ENCODE measurements at places on chromosomes 6 and 20.

- no peak for DNase-seq
These were observed 260.0 kb downstream of the FARS2 start for GRCh38 chr6:5521322-5521721.

DNA sequence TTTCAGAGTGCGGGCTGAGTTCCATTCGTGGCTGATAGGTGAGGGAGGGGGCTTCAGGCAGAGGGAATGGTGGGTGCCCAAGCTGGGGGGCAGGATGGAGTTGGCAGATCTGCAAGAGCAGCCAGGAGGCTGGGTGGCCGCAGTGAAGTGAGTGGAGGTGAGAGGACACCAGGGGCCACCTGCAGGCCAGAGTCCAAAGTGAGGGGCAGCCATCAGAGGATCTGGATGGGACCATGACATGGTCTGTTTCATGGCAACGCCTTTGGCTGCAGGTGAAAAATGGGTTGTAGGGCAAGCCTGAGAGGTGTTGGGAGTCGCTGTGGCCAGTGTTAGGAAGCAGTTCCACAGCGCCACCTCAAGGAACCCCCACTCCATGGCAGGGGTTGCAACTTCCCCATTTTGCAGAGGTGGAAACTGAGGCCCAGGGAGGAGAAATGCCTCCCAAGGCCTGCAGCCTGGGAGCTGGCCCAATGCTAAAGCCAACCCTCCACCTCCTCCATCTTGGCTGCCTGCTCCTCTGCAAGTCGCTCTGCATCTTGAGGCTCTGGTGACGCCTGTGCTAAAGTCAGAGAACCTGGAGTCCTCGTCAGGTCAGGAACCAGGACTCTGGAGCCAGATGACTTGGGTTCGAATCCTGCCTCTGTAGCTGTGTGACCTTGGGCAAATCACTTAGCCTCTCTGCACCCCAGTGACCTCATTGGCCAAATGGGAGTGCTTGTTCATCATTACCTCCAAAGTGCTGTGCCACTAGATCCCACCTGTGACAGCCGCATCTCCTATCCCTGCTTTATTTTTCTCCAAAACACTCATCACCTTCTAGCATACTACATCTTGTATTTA is 153.8 kb downstream of the CEBPB start:
- no peak for DNase-seq

- no peak for DNase-seq
These were observed 76.7 kb downstream of the MYB start for GRCh38 chr6:135257631-135258405.

- DNase-seq: peak; percentile 63
These were observed 193.6 kb downstream of the NKAIN2 start for GRCh38 chr6:123997223-123997622.

- peak; percentile 85 for DNase-seq
These were observed 343.4 kb downstream of the CDC5L start for GRCh38 chr6:44730771-44731391.

DNA sequence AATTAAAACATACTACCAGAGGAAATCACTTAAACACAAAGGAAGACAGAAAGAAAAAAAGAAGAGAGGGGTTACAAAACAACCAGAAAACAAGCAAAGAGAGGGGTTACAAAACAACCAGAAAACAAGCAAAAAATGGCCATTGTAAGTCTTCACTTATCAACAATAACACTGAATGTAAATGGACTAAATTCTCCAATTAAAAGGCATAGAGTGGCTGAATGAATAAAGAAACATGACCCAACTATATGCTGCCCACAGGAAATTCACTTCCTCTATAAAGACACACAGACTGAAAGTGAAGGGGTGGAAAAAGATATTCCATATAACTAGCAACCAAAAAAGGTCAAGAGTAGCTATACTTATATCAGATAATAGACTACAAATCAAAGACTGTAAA is 180.0 kb downstream of the WDR27 start:
- no peak for DNase-seq

DNA sequence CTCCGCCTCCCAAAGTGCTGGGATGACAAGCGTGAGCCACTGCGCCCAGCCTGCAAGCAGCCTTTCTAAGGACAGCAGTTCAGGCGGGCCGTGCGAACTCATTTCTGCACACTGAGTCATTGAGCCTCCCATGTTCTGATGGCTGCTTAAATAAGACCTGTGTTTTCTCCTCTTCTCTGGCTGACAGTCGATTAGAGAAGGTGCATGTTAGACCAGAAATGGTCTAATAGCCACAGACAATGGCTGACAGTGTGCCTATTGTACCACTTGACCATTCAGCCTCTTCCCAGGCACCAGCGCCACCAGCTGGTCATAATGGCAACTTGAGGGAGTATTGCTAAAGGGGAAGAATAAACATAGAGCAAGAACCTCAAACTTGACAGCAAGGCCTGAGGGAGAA is 6.2 kb downstream of the CST11 start:
- DNase-seq: peak; percentile 63

DNA sequence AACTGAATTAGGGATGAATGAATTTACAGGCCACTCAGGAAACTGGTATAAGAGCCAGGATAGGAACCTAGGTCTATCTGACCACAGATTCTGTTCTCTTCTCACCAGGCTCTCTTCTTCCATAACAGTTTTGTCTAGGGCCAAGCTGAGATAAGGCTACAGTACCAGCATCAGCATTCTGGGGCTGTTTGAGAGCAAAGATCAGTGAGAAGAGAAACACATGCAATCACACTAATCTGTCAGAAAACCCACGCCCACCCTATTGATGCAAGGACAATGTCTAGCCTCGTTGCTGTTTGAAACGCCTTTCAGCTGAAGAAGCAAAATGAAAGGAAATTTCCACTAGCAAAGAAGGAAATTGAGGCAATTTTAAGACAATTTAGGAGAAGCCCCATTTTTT is 137.7 kb downstream of the LCA5 start:
- DNase-seq: no peak

DNA sequence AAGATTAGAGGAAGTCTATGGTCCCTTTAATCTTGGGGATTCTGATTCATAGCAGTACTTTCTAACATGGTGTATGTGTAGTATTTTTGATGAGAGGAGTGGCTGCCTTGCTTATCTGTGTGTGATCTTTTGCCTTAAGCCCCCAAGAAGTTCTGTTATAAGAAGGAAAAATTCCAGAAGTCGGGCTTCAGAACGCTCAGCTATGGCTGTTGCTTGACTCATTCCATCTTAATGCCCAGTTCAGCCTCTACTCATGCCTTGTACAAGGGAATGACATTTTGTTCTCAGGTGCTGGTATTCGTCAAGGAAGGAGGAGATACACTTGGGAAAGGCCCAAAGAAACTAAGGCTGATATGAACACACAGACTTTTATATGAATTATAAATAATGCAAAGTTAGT is 713.0 kb upstream of the MARCKS start:
- no peak for DNase-seq

- DNase-seq: no peak
These were observed 32.1 kb upstream of the TGM2 start for GRCh38 chr20:38197217-38197616.

DNA sequence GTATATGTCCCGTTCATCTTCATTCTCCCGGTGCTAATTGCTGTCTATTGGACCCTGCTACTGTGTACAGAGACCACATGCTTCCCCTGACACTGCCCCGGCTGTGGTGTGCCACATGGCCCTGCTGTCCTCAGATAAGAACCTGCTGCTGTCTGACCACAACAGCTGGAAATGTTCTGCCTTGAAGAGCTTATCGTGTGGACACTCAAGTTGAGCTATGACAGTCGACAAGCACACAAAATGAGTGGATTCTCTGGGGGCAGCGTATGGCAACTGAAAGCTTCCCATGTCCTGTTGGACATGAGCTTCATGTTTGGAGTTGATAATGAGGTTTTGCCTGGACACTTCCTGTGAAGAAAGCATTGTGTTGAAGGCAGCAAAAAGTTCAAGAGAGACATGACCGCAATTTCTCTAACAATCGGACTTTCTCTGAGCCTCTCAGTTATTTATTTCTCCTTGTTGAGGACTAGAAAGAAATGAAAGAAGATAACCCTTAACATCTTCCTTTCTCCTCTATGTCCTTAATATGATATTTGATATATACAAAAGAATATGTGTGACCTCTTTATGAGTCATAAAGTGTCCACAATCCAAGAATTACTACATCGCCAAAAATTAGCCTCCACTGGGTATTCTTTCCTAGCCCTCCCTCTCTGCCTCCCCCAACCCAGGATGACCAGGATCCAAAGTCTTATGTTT is 187.1 kb upstream of the TCF21 start:
- peak; percentile 66 for DNase-seq
